ENCODE measurements at places on chromosomes 12 and 14.

- no peak for DNase-seq
Measured at GRCh38 chr14:96629082-96629481, 126.9 kb downstream of the PAPOLA start.

DNA sequence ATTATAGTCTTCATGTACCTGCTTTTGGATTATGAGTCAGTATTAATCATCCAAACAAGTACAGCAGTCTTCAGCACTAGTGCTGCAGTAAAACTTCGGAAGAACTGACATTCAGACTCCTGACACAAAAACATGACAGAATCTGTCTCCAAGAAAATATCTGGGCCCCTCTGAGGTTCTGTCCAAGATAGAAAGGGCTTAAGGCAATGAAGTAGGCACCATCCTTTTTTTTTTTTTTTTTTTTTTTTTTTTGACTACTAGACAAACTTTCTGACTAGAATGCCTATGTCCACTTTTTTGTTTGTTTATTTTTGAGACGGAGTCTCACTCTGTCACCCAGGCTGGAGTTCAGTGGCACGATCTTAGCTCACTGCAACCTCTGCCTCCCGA lies 112.5 kb downstream of the MED13L start:
- no peak for DNase-seq

DNA sequence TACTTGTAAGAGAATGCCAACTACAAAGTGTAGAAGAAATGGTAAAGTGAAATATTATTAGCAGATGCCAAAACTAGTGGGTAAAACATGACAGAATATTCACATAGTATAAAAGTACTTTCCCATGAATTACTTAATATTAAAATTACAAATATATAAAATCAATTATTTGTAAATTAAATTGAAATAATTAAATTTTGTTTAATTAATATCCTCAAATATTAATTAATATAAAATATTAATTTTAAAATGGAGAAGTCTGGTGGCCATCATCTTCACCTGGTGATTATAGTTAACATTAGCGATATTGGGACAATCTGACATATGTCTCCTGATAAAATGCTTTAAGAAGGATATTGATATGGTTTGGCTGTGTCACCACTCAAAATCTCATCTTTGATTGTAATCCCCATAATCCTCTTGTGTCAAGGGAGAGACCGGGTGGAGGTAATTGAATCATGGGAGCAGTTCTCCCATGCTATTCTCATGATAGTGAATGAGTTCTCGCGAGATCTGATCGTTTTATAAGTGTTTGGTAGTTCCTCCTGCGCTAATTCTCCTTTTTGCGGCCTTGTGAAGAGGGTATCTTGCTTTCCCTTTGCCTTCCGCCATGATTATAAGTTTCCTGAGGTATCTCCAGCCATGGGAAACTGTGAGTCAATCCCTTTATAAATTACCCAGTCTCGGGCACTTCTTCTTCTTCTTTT lies 55.0 kb upstream of the SGPP1 start:
- DNase-seq = no peak

- no peak for DNase-seq
Measured at GRCh38 chr14:61476105-61476753, 154.8 kb downstream of the PRKCH start.

DNA sequence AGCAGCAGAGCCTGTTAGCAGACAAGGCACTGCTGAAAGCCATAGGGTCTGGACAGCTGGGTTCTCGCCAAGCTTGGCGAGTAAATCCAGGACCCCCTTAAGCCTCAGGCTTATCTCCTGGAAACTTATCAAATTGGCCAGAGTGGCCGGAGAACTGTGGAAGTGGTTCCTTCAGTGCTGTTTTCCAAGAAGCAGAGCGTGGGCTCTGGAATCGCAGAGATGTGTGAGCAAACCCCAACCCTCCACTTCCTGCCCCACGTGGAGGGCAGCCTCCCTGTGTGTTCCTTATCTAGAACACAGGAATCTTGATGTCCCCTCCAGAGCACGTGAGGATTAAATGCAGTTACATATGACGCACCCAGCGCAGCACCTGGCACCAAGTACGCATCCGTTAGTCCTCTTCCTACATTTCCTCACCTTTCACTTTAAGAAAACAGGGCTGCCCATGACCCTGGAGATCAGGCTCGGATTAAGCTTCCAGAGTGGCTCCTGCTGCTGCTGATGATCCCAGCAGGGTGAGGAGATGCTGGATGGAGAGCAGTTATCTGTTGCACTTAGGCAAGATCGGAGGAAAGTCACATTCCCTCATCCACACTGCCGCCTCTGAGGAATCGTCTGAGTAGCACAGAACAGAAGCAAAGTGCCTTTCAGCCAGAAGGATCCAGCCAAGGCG lies 35.0 kb downstream of the MMAB start:
- DNase-seq = no peak

- no peak for DNase-seq
Measured at GRCh38 chr14:69879175-69880043, at the start of gene SMOC1. Gene SMOC1, plus strand, starts transcription at chr14:69879416. Its CDS starts 263 bp downstream, at chr14:69879679.

DNA sequence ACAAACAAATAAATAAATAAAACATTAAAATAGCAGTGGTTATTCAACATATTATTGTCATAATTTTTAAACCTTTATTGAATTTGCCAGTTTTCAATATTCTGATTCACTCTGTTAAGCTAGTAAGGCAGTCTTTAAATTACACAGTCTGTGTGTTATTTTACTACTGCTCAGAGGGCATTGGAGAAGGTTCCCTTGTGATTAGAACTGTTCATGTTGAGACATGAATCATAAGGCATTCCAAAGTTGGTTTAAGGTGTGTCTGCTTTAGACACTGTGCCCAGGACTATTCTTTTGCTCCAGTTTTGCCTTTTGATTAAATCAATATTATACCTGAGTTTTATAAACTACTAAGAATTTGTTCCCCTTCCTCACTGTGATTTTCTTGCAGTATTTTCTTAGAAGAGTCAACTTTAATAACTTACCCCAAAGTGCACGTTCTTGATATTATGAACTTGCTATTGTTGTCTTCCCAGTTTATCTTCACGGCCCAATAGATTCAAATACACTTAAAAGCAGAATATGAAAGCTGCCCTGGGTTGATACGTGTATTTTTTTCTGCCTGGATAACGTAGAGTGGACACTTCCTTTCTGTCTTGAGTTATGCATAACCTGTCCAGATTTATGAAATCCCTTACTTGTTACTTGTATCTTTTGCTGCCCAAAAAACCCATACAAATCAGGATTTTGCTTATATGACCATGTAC lies 105.3 kb upstream of the BCAT1 start:
- DNase-seq = no peak

DNA sequence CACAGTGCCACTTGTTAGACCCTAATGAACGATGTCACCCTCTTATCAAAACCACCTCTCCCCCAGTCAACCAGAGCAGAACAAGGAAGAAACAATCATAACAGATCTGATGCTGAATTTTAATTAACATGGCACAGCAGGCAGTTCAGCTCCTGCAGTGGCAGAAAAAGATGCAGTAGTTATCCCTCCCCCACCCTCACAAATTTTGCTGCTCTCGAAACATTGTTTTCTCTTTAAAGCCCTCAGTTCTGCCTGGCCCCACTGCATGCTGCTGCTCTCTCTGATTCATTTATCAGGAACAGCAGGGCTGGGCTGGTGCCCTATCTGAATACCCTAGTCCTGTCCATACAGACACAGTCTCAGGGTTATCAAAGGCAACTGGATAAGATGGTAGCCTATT lies 12.2 kb downstream of the CCDC175 start:
- DNase-seq = no peak

DNA sequence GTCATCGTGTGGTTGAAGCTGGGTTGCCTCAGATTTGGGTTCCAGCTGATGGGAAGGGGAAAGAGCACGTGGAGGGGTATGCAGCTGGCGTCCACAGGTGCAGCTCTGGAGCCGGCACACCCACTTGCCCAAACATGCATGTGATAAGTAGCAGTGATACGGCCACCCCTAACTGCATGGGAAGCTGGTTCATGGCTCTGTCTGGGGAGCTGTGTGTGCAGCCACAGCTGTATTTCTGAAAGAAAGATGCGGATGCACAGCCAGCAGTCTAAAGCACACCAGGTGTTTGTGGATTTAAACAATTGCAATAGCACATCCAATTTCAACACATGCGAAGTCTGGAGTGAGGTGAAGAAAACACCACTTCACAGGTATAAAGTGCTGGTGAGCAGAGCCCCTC lies 181.4 kb downstream of the EFCAB11 start:
- no peak for DNase-seq

Measured in CD4-positive, alpha-beta T cell treated with Interleukin-15 for 1 hour (primary cell).